ENCODE measurements at places on chromosomes 12 and 14.

DNA sequence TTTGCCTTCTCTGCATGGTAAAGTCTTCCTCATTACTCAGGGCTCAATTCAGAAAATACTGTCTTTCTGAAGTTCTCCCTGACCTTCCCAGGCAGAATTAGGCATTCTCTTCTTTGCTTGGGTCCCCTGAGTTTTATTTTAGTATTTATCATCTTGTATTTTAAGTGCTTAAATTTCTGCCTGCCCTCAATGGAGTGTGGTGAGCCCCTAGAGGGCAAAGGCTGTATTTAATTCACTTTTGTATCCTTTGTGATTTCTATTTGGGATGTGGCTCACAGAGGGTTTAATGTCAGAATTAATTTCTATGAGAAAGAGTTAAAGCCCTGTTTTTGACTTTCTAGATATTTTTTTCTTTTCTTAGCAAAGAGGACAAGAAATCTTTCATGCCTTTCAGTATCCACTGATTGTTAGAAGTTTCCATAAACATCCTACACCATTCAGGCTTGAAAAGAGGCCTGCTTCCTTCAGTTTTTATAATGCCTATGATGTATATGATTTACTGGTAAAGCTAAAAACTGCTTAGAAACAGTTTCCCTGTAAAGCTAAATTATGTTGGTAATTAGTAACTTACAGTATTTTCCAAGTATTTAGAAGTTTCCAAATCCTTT, 55.6 kb upstream of the PTPRB start:
- no peak for DNase-seq

GRCh38 chr12:125186471-125187147, 121.4 kb downstream of the AACS start:
- no peak for DNase-seq

- DNase-seq, result no peak
Measured at GRCh38 chr14:101196795-101197590, 293.5 kb upstream of the RTL1 start.

- no peak for DNase-seq
Measured at GRCh38 chr14:22474730-22475351, 114.2 kb downstream of the DAD1 start.

DNA sequence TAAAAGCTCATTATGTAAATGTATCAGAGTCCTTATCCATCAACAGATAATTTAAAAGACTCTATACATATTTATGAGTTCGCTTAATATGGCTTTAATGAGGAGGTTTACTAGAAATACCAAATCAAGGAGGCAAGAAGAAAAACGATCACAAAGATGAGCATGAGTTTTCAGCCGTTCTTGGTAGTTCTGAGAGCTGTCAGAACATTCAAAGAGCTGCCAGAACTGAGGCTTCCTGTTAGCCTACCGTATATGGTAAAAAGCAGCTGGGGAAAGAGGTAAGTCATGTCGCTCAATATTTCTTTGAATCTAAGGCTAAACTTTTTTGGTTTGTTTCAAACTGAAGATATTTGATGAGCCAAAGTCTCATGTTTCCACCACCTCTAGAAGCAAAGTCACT, 115.3 kb upstream of the PLXNC1 start:
- DNase-seq, result no peak

DNA sequence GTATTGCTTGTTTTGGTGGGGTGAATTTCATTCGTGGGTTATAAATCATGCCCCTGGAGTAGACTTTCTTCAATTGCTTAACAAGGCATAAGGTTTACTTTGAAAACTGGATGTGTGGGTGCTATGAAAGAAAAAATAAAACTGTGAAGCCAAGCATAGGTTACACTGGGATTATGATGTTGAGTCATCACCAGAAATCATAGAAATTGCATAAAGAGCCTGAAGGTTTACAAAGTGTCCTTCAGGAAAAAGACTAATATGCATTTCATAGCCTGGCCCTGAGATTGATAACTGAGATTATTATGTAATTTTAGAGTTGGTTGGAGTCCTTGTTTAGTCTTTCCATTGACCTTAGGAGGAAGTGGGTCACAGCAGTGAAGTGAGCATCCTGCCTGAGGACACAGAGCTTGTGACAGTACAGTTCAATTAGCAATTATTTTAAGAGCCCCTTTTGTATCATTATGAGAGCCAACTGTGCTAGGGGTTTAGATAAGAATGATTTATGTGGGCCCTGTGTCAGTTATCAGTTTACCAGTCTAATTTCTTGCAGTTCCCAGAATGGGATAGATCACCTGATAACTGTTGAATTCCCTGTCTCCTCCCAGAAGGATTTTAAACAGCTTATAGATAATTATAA, 13.6 kb downstream of the LRRK2 start:
- DNase-seq, result no peak

GRCh38 chr12:121026274-121027045, 10.2 kb upstream of the C12orf43 start:
- DNase-seq, result no peak

- DNase-seq, result no peak
Measured at GRCh38 chr14:47210099-47210498, 465.3 kb downstream of the MDGA2 start.

DNA sequence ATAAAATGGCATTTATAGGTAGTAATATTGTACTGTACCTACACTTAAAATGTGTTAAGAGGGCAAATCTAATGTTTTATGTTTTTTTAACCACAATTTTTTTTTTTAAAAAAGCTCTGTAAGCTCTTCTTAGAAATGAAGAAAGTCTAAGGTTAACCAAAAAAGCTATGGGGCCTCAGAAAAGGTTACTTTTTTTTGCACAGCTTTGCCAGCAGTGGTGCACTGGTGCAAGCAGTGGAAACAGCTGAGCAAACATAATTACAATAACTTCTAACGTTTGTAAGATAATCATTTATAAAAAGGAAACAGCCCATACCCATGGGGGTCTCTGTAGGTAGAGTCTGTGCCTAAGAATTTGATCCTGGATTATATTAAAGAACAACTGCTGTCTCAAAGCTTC, 85.1 kb upstream of the NID2 start:
- no peak for DNase-seq

GRCh38 chr12:54294152-54294952, 6.5 kb downstream of the NFE2 start:
- no peak for DNase-seq

DNA sequence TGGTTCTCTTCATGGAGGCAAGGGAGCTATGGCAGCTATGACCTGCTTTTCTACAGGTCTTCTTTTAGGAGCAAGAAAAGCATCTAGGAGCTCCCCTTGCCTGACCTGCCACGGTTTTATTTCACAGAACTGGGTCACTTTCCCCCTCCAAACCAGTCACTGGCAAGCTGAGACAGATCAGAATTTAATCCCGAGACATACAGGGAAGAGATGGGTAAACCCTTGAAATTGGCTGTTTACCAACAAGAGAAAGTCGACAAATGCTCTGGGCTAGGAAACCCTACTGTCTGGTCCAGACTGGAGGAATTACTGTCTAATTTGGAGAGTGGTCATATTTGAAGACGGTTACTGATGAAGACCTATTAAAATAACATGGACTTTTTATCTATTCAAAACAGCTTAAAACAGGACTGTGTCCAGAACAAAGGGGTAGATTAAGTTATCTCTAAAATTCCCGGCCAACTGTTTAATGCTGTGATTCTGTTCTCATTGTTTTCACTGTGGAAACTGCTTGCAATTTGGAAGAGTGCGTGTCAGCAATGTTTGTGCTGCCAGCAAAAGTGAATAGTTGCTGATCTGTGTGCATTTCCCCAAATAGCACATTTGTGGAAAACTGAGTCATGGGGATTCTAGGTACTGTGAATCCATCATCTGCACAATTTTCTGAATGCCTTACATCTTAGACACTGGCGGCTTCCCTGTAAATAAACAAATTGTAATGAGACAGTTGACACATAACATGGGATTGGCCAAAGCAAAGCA, 73.4 kb upstream of the EEA1 start:
- DNase-seq, result no peak

- no peak for DNase-seq
Measured at GRCh38 chr12:40327535-40327934, 102.7 kb downstream of the LRRK2 start.

- no peak for DNase-seq
Measured at GRCh38 chr14:93527203-93527607, 96.5 kb downstream of the UNC79 start.

- no peak for DNase-seq
Measured at GRCh38 chr14:94237983-94238382, 55.1 kb downstream of the SERPINA10 start.

GRCh38 chr14:90970167-90970600, 90.3 kb downstream of the RPS6KA5 start:
- no peak for DNase-seq

DNA sequence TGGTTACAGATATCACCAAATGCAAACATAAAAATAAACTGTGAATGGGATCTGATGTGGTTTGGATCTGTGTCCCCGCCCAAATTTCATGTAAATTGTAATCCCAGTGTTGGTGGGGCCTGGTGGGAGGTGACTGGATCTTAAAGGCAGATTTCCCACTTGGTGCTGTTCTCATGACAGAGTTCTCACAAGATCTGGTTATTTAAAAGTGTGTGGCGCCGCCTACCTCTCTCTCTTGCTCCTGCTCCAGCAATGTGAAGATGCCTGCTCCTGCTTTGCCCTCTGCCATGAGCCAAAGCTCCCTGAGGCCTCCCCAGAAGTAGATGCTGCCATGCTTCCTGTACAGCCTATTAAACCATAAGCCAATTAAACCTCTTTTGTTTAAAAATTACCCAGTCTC, 47.8 kb downstream of the SLC25A21 start:
- no peak for DNase-seq

DNA sequence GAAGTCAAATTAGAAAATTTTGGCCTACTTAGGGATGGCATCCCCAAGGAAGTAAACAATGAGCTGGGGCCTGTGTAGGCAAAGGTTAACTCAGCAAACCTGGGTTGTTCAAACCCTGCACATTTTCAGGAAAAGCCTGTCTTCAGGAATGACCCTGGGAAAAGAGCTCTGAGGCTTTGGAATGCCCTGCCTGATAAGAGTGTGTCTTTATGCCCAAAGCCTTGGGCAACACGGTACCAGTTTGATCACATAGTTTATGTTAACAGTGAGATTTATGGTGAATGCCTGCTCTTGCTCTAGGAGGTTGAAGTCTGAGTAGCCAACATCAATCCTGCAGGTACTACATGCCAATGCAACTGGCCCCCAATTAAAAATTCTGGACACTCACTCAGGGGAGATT, 28.2 kb upstream of the STAB2 start:
- no peak for DNase-seq

GRCh38 chr14:52922656-52923055, 28.2 kb downstream of the FERMT2 start:
- DNase-seq, result no peak

DNA sequence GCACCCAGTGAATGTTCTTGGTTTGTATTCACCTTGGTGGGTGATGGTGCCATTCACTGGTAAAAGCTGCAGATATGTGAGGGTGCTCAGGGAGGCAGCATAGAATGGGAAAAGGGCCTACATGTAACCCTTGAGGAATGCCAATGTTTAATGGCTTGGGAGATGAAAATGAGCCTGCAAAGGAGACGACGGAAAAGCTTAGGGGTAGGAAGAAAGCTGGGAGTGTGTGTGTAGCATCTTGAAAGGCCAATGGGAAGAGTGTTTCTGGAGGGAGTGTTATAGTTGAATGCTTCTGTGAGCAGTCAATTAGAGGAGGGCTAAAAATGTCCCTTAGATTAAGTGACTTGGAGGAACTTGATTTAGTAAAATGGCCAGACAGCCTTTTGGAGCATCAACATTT, 24.9 kb downstream of the PPM1A start:
- no peak for DNase-seq

DNA sequence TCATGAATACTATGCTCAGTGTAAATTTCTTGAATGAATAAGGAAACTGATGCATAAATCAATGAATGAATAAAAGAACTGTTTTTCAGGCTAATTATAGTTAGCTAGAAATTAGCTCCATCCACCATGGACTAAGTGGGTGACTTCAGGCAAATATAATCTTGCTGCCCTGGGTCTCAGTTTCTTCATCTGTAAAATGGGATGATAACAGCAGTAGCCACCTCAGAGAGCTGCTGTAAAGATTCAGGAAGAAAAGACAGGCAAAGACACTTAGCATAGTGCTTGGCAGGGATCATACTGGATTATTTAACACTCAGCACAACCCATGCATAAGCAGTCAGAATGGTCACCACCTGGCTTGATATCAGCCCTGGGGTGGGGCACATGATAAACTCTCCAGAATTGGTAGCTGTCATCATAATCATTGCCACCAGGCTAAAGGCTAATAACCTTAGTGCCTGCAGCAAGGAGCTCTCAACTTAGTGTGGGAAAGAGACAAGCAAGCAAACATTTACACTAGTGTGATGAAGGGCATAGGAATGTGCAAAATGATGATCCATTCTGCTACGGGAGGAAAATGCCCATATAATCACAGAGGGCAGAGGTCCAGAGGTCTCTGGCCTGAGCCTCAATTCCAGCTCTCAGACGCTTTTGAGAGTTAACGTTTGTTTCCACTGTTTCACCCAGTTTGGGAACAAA, 234.7 kb upstream of the TBX3 start:
- no peak for DNase-seq

GRCh38 chr14:47619392-47619791, 56.0 kb downstream of the MDGA2 start:
- no peak for DNase-seq

GRCh38 chr12:87349681-87350080, 679.5 kb downstream of the C12orf50 start:
- no peak for DNase-seq

DNA sequence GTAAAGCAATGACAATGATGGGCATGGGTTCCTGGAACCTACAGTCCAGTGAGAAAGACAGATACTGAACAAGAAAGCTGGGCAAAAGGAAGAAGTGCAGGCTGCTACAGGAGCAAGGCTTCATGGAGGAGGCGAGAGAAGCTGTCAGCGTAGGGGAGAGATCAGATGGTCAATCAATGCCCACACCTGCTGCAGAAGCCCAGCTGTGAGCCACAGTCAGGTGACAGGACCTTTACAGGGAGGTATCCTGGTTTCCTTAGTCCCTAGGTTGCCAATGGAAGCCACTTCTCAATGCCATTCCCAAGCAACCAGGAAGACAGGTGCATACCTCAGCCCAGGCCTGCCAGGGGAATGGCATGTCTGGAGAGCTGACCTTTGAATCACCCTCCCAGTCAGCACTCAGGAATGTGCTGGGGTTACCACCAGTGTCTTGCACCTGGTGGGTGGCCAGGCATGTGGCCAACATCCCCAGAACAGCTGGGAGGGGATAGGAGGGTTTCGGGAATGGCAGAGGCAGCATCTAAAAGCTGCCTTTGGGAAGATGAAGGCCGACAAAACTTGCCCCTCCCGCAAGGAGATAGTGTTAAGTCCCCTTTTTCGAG, 170.3 kb downstream of the TTC7B start:
- DNase-seq, result no peak

DNA sequence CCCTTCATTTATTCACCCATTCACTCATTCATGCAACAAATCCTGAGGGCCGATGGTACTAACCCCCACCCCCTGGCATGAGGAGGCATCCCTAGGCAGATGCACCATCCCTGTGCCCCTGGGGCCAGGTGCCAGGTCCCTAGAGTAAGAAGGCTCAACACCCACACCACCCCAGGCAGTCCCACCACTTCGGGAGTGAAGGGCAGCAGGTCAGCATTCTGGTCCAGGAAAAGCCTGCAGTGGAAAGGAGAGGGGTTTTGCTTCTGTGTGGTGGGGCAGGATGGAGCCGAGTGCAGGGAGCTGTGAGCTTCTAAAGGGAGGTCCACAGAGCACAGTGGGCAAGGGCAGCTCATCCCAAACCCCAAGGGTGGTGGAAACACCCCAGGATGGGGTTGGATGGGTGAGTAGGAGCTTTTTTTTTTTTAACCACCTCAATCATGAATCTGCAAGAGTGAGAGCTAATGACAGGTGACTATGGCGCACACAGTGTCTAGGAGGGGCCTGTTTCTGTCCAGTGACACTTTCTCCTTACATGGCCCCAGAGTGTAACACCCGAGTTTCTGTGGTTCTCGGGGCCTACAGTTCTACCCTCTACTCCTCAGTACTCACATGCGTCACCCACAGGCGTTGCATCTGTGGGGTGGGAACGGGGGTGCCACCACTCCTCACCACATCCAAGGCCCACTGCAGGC, 414.3 kb downstream of the TMEM121 start:
- DNase-seq, result no peak

Data from activated T-cell treated with anti-CD3 and anti-CD28 coated beads for 24 hours (primary cell).